ENCODE measurements at places on chromosomes 2 and 18.
A peak's percentile ranks its signal among the peaks of the same experiment; 100 is the strongest.

DNA sequence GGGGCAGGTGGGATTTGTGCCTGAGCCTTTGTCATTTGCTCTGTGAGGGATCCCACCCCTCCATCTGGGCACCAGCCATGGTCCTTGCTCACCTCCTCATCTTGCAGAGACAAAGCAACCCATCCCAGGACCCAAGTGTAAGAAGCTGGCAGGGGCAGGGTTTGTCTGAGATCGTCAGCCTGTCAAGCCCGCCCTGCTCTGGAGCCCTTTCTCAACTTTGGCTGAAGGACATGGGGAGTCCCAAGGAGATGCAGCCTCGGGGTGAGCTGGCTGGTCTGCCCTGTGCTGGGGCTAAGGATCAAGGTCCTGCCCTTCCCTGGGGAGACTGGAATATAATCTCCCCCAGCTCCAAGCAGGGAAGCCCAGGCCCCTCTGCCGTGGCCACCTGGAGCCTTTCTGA lies 86.0 kb downstream of the CAPN13 start:
- DNase-seq, result no peak

DNA sequence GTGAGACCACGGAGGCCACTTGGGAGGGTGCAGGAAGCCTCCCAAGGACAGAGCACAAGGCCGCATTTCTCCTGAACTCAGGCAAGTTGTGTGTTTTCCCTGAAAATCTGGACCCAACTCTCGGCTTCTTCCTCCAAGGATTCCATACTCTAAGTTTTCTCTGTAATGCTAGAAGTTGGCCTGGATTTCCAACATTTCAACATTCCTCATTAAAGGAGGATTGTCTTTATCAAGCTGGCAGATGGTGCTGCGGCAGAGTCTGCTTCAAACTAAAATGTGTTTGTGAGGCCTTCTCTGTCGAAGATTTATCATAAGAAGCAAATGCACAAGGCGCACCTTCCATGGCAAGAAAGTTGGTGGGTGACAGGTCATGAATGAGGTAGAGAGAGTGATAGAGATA lies 94.4 kb upstream of the SATB2 start:
- DNase-seq, result no peak

DNA sequence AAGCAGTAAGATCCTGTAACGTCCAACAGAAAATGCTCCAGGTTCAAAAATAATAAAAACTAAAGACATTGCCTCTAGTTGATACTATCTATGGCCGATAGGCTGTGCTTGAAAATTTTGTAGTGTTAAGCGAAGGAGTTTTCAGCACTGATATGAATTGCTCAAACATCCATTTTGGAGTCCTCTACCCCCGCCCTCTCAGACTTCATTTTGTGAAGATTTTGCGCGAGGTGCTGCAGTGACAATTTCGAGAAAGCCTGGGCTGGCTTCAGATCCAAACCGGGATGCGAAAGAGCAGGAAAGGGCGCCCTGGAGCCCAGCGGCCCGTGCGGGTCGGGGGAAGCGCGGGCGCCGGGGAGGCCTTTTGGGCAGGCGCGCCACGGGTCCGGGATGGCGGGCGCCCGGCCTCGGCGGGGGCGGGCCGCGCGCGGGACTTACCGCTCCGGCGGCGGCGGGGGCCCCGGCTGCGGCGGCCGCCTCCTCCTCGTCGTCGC lies 1.8 kb downstream of the SP3 start:
- DNase-seq, result peak; percentile 31

GRCh38 chr2:118169359-118170005 lies 81.2 kb downstream of the INSIG2 start:
- no peak for DNase-seq

GRCh38 chr2:201257381-201257955 lies 2.9 kb upstream of the CASP8 start:
- DNase-seq, result no peak

DNA sequence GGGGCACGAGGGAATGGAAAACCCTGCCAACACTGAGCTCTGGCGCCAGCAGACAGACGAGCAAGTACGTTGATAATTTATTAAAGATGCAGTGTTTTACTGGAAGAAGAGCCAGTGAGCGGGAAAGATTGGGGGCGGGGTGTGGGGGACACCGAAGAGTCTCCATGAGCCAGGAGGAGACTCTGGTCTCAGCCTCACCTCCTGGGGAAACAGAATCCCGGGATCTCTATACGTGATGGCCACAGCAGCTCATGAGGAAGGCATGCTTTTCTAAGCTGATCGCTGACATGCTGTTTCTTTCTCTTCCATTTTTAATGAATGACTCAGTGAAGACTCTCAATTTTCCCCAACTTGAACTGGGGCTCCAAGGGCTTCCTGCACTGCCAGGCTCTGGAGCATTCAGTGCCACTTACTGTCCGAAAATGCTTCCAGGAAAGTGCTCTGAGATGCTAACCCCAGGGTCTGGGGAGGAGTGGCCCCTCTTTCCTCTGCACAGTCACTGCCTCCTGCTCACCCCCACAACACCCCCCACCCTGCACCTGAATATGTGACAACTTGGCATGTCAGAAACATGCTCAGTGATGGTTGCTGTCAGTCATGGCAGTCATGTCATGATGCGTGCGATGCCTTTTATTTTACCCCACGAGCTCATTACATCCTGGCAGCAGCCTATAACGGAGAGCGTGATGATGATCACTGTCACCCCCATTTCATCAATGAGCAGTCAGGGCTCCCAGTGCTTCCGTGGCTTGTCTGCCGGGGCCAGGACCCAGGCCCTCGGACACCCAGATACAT lies 164.2 kb upstream of the CAPN13 start:
- no peak for DNase-seq

- no peak for DNase-seq
Measured at GRCh38 chr2:120077896-120078295, 65.0 kb downstream of the EPB41L5 start.

DNA sequence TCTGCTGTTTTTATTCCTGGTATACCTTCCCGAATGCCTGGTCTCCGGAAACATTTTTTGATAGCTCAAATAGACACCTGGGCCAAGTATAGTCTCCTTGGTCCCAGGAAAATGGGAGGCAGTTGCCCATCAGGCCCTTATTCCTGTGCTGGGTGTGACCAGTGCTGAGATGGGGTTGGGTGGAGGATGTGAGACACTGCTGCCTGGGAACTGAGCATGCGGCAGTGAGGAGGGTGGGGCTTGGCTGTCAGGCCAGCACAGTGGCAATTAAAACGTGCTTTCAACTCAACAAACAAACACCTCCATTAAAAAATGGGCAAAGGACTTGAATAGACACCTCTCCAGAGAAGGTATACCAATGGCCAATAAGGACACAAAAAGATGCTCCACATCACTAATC lies 12.5 kb downstream of the KLHL29 start:
- no peak for DNase-seq

- no peak for DNase-seq
Measured at GRCh38 chr2:18891600-18892345, 302.4 kb upstream of the NT5C1B start.

DNA sequence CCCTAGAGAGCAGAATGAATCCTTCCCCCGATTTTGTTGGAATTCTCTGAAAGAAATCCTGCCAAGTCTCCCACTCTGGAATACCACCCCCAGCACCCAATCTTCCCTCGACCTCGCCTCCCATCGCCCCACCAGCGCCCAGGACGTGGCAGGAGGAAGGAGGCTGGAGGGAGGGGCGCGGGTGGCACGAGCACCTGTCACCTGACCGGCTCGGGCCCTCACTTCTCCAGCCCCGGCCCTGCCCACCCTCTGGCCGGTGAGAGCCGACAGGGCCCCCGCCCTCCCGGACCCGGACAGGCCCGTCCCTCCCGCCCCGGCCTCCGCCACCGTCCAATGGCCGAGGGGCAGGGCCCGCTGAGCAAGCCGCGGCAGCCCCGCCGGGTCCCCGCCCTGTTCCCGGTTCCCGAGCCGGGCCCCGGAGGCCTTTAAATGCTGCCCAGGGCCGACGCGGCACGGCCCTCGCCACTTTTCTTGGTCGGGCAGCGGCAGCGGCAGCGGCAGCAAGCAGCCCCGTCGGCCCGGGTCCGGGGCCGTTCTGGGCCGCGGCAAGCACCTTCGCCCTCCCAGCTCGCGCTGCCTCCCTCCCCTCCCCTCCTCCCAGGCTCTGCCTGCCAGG lies at the start of gene LGALSL:
LGALSL (plus strand) TSS at position 393 of the 616 bp plus-strand sequence. CDS start 384 bp downstream, outside the sequence.
- DNase-seq, result no peak

- no peak for DNase-seq
Measured at GRCh38 chr2:45585267-45585861, 25.7 kb downstream of the SRBD1 start.

GRCh38 chr18:57749604-57749970 lies 53.5 kb downstream of the ATP8B1 start:
- DNase-seq, result no peak

GRCh38 chr18:13501543-13501887 lies 224.8 kb downstream of the FAM210A start:
- DNase-seq, result no peak

DNA sequence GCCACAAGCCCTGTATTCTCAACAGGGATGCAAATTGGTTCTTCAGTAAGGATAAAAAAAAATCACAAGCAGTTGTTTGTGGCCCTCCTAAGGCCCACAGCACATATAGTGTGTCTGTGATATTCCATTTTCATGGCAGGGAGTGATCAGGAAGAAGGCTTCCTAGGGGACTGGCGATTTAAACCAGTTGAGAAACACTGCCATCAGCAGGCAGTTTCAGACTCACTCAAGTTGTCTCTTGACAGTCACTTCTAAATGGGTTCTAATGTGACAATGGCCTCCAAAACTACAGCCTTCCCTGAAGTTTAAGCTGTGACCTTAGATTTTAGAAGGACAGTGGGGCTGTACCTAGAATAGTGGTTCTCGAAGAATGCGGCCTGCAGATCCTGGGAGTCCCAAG lies 6.0 kb downstream of the CIAO1 start:
- DNase-seq, result no peak

DNA sequence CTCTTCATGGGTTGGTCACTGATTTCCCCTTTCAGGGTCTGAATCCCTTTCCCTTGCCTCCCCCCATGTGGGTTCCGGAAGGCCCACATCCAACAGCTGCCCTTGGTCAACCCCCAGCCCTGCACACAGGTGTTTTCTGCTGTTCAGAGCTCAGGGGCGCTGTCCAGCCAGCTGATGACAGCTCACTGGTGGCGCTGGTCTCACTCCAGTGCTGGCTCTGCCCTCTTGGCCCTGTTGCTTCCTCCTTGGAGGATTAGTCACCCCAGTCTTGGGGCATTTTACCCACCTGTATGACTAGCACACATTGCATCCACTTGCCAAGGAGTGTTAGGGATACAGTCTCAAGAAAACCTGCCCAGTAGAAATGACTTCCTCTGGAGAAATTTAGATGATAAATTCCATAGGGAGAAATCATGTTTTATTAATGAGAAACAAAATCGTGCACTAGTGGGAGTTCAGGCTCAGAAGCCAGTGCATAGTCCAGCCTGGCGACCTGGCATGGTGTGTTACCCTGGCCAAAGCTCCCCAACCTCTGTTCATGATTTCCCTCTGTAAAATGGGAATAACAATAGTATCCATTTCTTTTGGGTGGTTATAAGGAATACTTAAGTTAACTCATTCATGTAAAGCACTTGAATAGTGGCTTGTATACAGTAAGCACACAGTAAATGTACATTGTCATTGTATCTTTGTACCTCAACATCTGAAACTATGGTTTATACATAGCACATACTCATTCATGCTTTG lies 21.6 kb downstream of the CRIM1 start:
- no peak for DNase-seq

- DNase-seq, result no peak
Measured at GRCh38 chr18:49999128-49999527, 185.8 kb upstream of the ACAA2 start.

DNA sequence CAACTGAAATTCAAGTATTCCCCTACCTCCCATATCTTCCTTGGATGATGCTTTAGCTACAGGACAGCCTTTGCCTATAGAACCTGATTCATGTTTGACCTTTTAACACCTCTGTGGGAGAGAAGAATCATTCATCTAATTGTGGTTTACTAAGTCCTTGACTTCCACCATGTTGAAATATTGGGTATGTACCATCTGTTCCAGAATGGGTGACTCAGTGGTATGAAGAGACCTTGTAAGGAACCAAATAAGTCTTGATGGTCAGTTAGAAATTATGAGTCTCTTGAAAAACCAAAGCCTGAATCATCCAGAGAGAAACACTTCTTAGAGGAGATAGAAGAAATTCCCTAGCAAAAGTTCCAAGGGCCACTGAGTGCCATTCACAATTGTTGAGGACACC lies 27.5 kb downstream of the STAMBP start:
- no peak for DNase-seq

GRCh38 chr2:213281156-213281555 lies 3.1 kb upstream of the SPAG16 start:
- DNase-seq, result no peak

DNA sequence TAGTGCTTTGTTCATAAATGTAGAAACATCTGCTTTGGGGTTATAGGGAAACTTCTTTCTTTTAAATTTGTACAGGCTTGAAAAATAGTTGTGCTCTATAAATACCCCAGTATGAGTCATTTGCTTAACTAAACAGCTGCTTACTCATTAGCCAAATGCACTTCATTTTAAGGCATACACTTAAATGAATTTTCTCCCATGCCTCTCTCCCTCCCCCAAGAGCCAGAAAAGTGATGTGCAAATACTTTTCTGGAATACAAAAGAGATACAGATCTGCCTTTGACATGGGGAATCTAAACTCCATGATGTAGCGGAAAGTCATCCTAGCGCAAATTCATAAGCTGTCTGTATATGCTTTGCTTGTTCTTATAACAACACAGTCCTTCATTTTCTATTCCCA lies 469.4 kb downstream of the DLGAP1 start:
- DNase-seq, result no peak

- DNase-seq, result no peak
Measured at GRCh38 chr2:2057125-2057721, 273.9 kb downstream of the MYT1L start.

DNA sequence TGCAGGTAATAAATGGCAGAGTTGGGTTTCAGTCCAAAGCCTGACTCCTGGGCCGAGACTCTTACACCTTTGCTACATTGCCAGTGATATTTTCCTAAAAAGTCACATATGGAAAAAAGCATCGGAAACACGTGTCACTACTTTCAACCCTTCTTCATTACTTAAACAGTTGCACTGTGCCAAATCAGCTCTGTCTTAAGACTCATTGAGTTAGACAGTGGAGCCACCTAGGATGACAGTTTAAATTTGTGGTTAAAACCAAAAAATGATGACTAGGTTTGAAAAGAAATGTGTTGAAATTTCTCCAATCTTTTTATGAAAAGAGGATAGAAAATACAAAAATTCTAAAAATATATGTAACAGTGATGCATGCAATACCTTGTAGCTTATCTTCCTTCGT lies 97.5 kb downstream of the TMEM247 start:
- DNase-seq, result no peak

DNA sequence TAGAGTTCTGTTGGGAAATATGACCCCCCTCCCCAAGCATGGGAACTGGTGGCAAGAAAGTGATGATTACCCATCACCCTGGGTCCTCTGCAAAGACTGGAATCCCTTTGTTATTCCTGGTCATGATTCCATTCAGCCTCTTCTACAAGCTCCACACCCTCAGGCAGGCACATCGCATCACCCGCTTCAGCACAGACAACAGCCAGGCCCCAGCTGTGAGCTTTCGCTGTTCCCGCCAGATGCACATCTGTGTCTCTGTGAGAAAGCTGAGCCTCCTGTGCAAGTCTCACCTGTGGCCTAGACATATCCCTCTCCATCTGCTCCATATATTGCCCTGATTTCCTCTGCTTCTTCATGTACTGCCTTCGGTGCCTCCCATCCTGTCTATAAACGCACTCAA lies 368.0 kb upstream of the RAB6C start:
- DNase-seq, result no peak

GRCh38 chr18:5518899-5519371 lies 24.9 kb downstream of the EPB41L3 start:
- DNase-seq, result no peak
